ENCODE measurements at places on chromosomes 11 and 22.

DNA sequence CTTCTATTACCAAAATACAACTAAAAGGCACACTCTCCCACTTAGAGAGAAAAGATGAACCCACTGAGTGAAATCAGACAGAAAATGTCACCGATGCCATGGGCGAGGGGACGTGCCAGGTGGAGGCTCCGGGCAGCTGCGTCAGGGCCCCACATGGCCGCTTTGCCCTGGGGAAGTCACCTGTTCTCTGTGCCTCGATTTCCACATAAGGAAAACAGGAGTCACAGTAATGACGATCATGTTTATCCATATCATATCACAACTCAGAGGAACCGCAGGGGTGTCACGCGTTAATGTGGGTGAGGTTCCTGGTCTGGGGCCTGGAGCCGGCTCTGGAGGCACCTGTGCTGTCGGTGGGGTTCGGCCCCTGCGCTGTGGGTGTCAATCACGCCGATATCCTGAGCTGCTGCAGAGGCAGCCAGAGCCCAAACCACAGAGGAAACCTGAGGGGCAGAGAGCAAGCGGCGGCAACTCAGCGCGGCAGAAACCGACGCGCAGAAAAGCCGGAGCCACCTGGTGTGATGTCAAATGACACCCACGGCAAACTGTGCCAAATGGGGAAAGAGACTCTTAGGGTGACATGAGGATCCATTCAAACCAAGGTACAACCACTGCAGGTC lies 243.7 kb downstream of the BRD1 start:
- no peak for DNase-seq

DNA sequence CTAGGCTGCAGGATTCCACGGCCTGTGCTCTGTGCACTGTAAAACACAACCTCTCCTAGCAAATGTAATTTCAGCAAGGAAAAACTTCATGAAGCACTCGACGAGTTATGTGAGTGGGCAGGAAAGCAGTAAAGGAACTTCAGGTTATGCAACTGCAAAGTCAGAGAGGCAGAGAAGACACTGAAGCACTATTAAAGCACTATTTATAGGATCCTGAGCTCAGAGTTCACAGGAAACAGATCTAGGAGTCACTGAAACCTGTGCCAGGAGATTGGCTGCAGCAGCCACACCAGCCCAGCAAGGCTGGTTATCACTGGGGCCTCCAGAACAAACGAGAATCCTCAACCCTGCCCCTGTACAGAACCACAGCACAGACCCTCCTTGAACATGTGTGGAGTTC lies 2.5 kb downstream of the SMIM35 start:
- no peak for DNase-seq

- no peak for DNase-seq
These were observed 24.1 kb upstream of the ASPHD2 start for GRCh38 chr22:26404851-26405421.

- DNase-seq, result no peak
These were observed 17.0 kb downstream of the CRYBB2 start for GRCh38 chr22:25236417-25236816.

DNA sequence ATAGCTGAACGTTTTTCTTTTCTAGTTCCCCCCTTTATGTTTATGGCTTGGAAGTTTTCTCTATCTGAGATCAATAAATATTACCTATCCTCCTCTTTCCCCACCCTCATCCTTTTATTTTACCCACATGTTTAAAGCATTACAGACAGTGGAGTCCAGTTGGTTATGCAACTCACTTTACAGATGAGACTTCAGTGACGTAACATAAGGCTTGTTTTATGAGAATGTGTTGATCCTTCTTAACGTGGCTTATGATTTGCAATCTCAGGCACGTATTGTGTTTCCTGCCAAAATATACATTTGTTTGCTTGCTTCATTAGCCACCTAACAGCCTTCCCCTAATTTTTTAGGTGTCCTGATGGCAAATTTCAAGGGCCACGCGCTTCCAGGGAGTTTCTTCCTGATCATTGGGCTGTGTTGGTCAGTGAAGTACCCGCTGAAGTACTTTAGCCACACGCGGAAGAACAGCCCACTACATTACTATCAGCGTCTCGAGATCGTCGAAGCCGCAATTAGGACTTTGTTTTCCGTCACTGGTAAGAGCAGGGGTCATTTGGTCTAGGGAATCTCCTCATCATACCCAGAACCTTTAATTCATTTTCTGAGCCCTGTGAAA lies 36.6 kb downstream of the TMEM45B start:
- no peak for DNase-seq

DNA sequence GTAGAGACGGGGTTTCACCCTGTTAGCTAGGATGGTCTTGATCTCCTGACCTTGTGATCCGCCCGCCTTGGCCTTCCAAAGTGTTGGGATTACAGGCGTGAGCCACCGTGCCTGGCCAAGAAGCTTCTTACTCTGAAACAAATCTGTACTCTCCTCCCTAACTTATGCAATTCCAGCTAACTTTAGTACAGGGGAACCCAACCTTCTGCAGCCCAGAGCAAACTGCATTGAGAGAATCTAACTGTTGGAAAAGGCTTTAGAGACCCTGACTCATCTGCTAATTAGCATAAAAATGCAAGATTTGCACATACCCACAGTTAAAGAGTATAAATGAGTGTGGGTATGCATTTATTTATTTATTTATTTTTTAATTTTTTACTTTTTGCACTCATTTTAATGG lies 64.8 kb downstream of the APOL5 start:
- DNase-seq, result no peak

GRCh38 chr11:35631891-35632290 lies 13.6 kb downstream of the FJX1 start:
- DNase-seq, result no peak

- no peak for DNase-seq
These were observed 436.9 kb downstream of the GUCY1A2 start for GRCh38 chr11:106581399-106581798.

Data from mucosa of descending colon (tissue), 3 donors.